ENCODE measurements at places on chromosomes 2 and 18. TPM values are rescaled to one million over a fixed set of nuclear protein-coding genes. Genes with fewer than 3 reads are reported as not detected.

The DSG2 gene
- 12.1 TPM for total RNA-seq

The IL1RN gene
- not detected for total RNA-seq

- 0 out of 2 replicates have a peak overlapping the region, but pooled peaks have one; percentile 14 for H3K27ac ChIP-seq
- H3K4me1 ChIP-seq = peaks cover 5% of the 10 kb centered on the region
- no peak overlapping the region for H3K4me3 ChIP-seq
- no peaks in the 10 kb centered on the region for H3K27me3 ChIP-seq
- no peaks in the 10 kb centered on the region for H3K36me3 ChIP-seq
Observed at GRCh38 chr2:43109261-43109743, 117.1 kb downstream of the ZFP36L2 start.

- peak; percentile 78 for DNase-seq
- peaks cover 11% of the 10 kb centered on the region for H3K4me1 ChIP-seq
- peak overlapping the region; percentile 77 for H3K27ac ChIP-seq
- H3K27me3 ChIP-seq = no peaks in the 10 kb centered on the region
Observed at GRCh38 chr2:196987649-196988364, 61.3 kb upstream of the PGAP1 start.

- no peaks in the 10 kb centered on the region for H3K4me1 ChIP-seq
- H3K4me3 ChIP-seq = no peak overlapping the region
- no peaks in the 10 kb centered on the region for H3K27me3 ChIP-seq
Observed at GRCh38 chr2:177625744-177626650, 233.4 kb downstream of the AGPS start.

GRCh38 chr2:203025592-203025991, 10.9 kb downstream of the NBEAL1 start:
- no peak for DNase-seq
- no peak overlapping the region for H3K27ac ChIP-seq
- no peaks in the 10 kb centered on the region for H3K36me3 ChIP-seq
- no peaks in the 10 kb centered on the region for H3K4me1 ChIP-seq

GRCh38 chr2:105775809-105776559, 31.3 kb downstream of the NCK2 start:
- no peaks in the 10 kb centered on the region for H3K27me3 ChIP-seq
- no peaks in the 10 kb centered on the region for H3K36me3 ChIP-seq
- H3K4me3 ChIP-seq = no peak overlapping the region
- no peak overlapping the region for H3K27ac ChIP-seq
- H3K4me1 ChIP-seq = no peaks in the 10 kb centered on the region

GRCh38 chr2:223055140-223055539, 3.1 kb downstream of the KCNE4 start:
- no peak overlapping the region for H3K27ac ChIP-seq
- H3K4me1 ChIP-seq = no peaks in the 10 kb centered on the region
- no peaks in the 10 kb centered on the region for H3K36me3 ChIP-seq
- no peak for DNase-seq

DNA sequence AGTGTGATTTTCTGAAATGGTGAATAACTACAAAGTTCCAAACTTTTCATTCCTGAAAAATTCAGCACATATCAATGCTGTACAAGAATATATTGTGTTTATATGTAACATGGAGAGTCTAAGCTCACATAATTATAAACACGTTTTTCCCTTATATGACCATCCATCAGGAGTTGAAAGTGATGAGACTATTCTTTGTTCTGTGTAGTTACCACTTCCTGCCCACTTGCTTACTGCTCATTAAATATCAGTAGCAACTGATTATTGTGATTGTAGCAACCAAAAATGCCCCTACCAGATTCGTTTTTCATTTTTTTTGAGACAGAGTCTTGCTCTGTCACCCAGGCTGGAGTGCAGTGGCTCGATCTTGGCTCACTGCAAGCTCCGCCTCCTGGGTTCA, 30.8 kb downstream of the OTX1 start:
- no peak overlapping the region for H3K4me3 ChIP-seq
- no peak overlapping the region for H3K27ac ChIP-seq
- no peaks in the 10 kb centered on the region for H3K36me3 ChIP-seq
- H3K27me3 ChIP-seq = no peaks in the 10 kb centered on the region
- no peaks in the 10 kb centered on the region for H3K4me1 ChIP-seq

Data from Panc1 (cell line).